ENCODE measurements at places on chromosomes 11 and 22.

- DNase-seq = no peak
Observed at GRCh38 chr11:42972741-42973140, 339.1 kb upstream of the API5 start.

DNA sequence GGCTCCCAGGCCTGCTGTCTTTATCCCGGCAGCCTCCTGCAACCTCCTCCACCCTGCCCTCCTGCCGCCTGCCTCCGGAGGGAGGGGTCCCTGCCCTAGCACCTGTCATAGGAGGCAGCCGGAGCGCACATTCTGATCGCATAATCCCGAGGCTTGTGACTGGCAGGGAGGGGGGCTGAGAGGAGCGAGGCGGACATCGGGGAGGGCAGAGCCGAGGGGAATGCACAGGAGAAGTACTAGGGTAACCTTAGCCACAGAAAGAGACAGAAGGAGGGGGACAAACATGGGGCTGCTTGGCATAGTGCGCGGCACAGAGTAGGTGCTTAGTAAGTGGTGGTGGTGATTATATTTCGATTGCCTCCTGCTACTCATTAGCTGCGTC lies 9.2 kb upstream of the ALX4 start:
- no peak for DNase-seq

- no peak for DNase-seq
Observed at GRCh38 chr11:36002796-36003195, 58.9 kb downstream of the LDLRAD3 start.

GRCh38 chr11:16299390-16299789 lies 57.0 kb downstream of the SOX6 start:
- DNase-seq = no peak

- DNase-seq = no peak
Observed at GRCh38 chr11:92972248-92972647, 2.8 kb downstream of the MTNR1B start.

GRCh38 chr11:6603287-6604080 lies at the start of the genes ILK and RRP8:
ILK (plus strand) TSS chr11:6603774; CDS start chr11:6604272, 498 bp downstream.
RRP8 (minus strand) TSS chr11:6603616; CDS start chr11:6603502, 114 bp downstream.
- peak; percentile 84 for DNase-seq

GRCh38 chr11:121240650-121241303 lies 51.8 kb upstream of the SC5D start:
- DNase-seq = no peak

GRCh38 chr11:44112091-44112821 lies 16.8 kb downstream of the EXT2 start:
- no peak for DNase-seq

Data from stimulated activated naive CD4-positive, alpha-beta T cell treated with Interleukin-2 at 50 U/mL for 16 hours (primary cell).